Activated CD8-positive, alpha-beta memory T cell treated with anti-CD3 and anti-CD28 coated beads, Interleukin-2, amount 10 ng/mL, durations not matched to agents 7 days and 5 days (primary cell): ENCODE measurements at places on chromosomes 1 and 21. TPM values are rescaled to one million over a fixed set of nuclear protein-coding genes. Genes with fewer than 3 reads are reported as not detected.

- DNase-seq: peak; percentile 37
Measured at GRCh38 chr1:227947386-227947675, 401 bp downstream of the WNT9A start.

DNA sequence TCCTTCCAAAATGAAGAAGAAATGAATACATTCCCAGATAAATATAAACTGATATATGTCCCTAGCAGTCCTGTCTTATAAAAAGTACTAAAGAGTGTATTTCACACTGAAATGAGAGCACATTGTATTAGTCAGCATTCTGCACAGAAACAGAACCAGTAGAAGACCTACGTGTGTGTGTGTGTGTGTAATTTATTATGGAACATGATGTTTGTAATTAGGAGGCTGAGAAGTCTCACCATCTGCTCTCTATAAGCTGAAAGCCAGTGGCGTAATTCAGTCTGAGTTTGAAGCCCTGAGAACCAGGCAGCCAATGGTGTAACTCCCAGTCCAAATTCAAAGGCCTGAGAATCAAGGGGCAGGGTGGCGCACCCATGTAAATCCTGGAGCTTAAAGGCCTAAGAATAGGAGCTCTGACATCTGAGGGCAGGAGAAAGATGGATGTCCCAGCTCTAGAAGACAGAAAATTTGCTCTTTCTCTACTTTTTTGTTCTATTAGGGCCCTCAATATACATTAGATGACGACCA, 146.5 kb upstream of the LYPLAL1 start:
- no peak for DNase-seq

GRCh38 chr1:20426371-20426770, 59.6 kb downstream of the CAMK2N1 start:
- no peak for DNase-seq

YY1AP1 gene
- 82.3 TPM for total RNA-seq
